GM13976 (cell line): ENCODE measurements at places on chromosomes 6 and 20.

GRCh38 chr6:42028234-42029061, 21.9 kb upstream of the TAF8 start:
- no peak for DNase-seq

DNA sequence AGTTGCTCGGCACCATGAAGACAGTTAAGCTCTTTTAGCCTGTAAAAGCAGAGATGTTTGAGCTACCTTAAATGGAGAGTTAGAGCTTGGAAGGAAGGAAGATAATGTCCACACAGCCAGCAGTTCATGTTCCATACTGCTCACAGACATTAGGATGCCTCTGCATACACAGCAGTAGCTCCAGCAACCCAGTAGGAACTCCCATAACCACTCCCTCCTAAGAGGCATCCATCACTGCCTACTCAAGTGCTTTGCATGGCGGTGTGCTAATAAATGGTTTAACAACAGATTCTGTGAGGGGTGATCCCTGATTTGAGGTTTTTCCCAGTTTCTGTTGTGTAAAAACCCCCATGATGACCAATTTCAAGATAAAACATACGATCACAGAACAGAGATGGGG, 286.4 kb downstream of the HACE1 start:
- no peak for DNase-seq

DNA sequence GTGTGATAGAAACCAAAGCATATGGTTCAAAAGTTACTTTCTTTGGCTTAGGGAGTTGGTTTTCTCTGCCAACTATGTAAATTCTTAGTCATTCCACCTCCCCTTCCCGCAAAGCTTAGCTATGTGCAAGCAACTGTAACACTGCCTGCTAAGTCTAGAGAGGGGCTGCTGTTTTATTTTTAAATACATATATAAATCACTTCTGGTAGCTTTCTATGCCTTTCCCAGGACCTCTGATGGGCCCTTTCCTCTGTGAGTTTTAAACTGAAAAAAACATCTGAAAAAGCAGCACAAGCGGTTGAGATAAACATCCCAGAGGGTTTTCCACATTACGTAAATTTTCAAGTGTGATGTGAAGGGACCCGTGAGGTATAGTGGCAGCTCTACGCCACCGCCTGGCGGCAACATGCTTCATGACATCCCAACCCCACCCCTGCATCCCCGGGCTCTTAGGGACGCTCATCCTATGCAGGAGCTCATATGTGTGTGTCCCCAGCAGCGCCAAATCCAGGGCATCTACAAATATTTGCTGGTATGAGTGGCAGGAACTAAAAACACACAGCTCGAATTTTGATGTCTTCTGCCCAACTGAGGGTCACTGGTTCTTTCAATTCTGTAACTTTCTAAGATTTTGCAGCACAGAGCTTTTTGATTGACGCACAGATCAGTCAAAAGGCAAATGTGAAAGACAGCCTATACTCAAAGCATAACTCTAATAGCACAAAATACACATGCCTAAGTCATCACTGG, 12.7 kb downstream of the SAYSD1 start:
- DNase-seq: peak; percentile 27

- no peak for DNase-seq
Observed at GRCh38 chr6:168601546-168601945, 160.6 kb downstream of the SMOC2 start.

GRCh38 chr6:30672445-30673253, at the start of gene DHX16:
Gene DHX16, minus strand, starts transcription at chr6:30673006. Its CDS starts 165 bp downstream, at chr6:30672841.
- DNase-seq: peak; percentile 95

GRCh38 chr6:144194293-144194810, 44.0 kb downstream of the STX11 start:
- no peak for DNase-seq

GRCh38 chr20:53793783-53794383, 200.2 kb upstream of the ZNF217 start:
- no peak for DNase-seq
